Hematopoietic multipotent progenitor cell treated with erythropoietin and hydrocortisone succinate and interleukin-3 and kit ligand, for 4 days (in vitro differentiated cells): ENCODE measurements at places on chromosomes 3 and 15.

GRCh38 chr3:192170031-192170430, 557.3 kb downstream of the FGF12 start:
- DNase-seq = no peak

- no peak for DNase-seq
Observed at GRCh38 chr3:24145981-24146822, 201.1 kb downstream of the NR1D2 start.

GRCh38 chr15:29815000-29815710, 7.1 kb downstream of the TJP1 start:
- DNase-seq = no peak

GRCh38 chr15:97680606-97681220, 279.8 kb upstream of the ARRDC4 start:
- DNase-seq = peak; percentile 0

DNA sequence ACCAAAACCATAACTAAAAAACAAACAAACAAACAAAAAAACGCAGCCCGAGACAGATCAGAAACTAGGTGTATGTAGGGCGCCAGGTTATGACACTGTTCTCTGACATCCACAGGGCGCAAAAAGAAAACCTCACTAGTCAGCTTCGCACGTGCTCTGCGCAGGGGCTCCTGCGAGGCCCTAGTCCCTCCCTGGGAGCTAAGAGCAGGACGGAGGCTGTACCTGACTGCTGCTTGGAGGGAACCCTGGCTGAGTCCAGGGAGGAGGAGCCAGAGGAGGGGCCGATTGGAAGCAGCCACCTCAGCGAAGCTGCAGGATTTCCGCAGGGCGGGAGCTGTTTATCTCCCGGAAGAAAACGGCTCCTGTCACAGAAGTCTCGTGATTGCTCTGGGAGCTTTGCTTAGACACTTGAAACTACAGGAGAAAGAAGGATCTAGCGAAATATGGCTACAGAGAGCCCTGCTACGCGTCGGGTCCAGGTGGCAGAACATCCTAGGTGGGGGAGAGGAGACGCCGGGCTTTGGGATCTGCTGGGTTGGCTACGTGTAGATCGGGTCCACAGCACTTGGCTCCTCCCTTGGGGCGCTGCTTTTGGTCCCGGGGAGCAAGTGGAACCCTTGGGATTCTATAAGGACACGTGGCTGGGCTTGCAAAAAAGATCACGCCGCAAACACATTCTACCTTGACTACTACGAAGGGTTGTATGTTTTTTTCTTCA, at the start of gene GALK2:
Gene GALK2, plus strand, starts transcription at position 368 of the 718 bp plus-strand sequence. Its CDS starts 76 bp downstream, at position 444.
- DNase-seq = peak; percentile 97

DNA sequence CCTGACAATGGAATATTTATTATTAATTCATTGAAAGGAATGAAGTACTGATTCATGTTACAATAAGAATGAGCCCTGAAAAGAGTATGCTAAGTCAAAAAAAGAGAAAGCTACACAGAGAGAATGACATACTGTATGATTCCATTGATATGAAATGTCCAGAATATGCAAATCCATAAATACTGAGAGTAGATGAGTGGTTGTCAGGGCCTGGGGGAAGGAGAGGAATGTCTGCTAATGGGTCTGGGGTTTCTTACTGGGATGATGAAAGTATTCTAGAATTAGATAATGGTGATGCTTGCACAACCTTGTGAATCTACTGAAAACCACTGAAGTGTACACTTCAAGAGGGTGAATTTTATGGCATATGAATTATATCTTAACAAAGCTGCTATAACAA, 79.9 kb upstream of the HACD2 start:
- DNase-seq = no peak

GRCh38 chr3:99731499-99731898, 86.2 kb upstream of the CMSS1 start:
- DNase-seq = no peak
